Stimulated activated naive CD8-positive, alpha-beta T cell treated with anti-CD3 and anti-CD28 coated beads, Interleukin-15, amount 100 ng/mL, for 72 hours (primary cell): ENCODE measurements at places on chromosomes 7 and 10.
A peak's percentile ranks its signal among the peaks of the same experiment; 100 is the strongest.

- DNase-seq, result no peak
Measured at GRCh38 chr7:74236284-74236683, 17.9 kb downstream of the RFC2 start.

- no peak for DNase-seq
Measured at GRCh38 chr10:24010436-24010970, 198.4 kb upstream of the KIAA1217 start.

- no peak for DNase-seq
Measured at GRCh38 chr10:84938117-84938905, 609.9 kb downstream of the CCSER2 start.

- DNase-seq, result no peak
Measured at GRCh38 chr10:104895981-104896380, 254.9 kb downstream of the SORCS3 start.

- peak; percentile 43 for DNase-seq
Measured at GRCh38 chr7:136114966-136115762, 138.0 kb upstream of the MTPN start.
